ENCODE measurements at places on chromosomes 2 and 18.

- peak; percentile 89 for DNase-seq
These were observed at the start of gene ZAP70 for GRCh38 chr2:97713296-97714083. Gene ZAP70, plus strand, starts transcription at chr2:97713576. Its CDS starts 10,461 bp downstream, at chr2:97724037.

DNA sequence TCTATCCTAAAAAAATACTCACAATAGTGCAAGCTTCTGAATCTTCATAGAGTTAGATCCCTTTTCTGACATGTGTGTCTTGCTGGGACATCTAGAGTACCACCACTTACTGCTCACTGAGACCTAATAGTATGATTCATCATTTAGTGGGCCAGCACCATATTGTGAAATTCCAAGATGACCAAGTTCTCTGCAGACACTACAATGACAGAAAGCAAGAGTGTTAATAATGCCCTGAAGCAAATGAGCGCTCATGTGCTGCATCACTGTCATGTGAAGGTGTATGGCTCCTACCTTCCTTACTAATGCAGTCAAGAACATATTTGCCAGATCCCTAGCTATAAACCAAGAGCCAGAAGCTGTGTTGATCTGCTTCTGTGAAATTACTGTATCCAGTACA lies 606.2 kb upstream of the NXPH2 start:
- no peak for DNase-seq

GRCh38 chr2:103009871-103010270 lies 248.0 kb downstream of the TMEM182 start:
- no peak for DNase-seq

DNA sequence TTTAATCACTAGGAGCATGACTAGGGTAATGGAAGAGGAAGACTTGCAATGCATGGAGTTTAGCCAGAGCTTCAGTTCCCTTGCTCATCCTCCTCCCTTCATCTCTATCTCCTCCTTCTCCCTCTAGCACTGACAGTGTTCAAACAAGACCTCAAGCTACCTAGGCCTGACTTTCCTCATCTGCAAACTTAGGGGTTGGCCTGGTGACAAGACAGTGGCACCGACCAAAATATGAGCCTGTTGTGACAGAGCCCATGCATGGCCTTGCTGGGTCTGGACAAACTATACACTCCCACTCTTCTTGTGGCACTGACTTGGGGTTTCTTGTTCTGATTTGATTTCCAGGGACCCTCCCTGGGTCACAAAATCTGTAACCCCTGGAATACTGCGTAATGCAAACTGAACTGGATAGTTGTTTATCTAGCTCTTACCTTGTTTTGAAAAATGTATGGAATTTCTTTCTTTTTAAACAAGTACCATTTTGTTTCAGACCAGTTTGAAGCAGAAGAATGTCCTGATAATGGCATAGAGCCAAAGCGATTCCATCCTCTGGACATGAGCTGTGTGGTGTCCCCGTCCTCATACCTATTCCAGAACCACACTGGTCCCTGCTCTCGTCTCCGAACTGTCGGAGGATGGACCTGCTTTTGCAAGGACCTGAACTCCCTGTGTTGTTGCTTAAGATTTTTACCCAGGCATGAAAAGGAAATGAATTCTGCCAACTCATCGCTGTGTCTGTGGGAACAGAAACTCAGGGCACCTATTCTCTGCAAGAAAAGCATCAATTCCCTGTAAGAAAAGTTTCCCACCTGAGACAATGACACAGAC lies 33.4 kb upstream of the PPP4R1 start:
- DNase-seq, result no peak

DNA sequence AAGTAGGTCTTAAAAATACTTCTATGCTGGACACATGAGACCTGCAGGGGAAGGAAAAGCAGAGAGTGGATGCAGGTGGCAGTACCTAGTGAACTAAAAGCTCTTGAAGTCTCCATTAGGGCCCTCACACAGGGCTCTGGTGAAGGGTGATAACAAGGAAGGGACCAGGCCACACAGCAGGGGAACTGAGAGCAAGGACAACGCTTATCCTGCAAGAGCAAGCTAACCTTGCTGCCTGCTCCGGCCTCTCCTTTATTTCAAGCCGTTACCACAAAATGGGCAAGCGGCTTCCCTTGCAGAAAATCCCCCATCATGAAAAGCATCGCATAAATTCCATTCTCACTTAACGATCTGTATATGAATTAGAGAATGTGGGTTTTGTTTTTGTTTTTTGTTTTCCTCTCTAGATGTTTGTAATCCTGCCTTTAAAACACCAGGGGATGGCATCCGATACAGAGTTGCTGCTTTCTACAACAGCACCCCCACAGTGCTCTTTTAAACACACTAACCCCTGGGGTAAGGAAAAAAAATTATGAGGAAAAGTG lies 64.5 kb downstream of the CACNB4 start:
- DNase-seq, result no peak

- DNase-seq, result no peak
These were observed 45.2 kb upstream of the NOSTRIN start for GRCh38 chr2:168757223-168757622.

DNA sequence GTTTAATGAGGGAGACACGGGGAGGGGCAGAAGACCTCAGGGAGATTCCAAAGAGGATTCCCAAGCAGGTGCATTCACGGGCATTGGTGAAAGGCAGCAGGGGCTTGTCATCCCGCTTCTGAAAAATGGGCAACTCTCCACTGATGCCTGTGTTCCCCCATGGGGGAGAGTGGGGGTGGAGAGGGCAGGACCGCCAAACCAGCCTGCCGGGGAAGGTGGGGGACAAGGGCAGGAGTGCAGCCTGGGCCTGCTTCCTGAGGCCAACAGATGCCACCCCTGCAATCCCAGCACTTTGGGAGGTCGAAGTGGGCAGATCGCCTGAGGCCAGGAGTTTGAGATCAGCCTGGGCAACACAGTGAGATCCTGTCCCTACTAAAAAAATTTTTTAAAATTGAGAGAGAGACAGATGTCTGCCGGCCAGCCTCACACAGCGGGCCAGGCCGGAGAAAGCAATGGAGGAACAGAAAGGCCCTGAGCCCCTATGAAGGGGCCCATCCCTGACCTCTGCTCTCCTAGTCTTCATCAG lies 44.8 kb upstream of the UBE2F start:
- no peak for DNase-seq

- no peak for DNase-seq
These were observed 35.6 kb downstream of the GLI2 start for GRCh38 chr2:120771111-120771780.

DNA sequence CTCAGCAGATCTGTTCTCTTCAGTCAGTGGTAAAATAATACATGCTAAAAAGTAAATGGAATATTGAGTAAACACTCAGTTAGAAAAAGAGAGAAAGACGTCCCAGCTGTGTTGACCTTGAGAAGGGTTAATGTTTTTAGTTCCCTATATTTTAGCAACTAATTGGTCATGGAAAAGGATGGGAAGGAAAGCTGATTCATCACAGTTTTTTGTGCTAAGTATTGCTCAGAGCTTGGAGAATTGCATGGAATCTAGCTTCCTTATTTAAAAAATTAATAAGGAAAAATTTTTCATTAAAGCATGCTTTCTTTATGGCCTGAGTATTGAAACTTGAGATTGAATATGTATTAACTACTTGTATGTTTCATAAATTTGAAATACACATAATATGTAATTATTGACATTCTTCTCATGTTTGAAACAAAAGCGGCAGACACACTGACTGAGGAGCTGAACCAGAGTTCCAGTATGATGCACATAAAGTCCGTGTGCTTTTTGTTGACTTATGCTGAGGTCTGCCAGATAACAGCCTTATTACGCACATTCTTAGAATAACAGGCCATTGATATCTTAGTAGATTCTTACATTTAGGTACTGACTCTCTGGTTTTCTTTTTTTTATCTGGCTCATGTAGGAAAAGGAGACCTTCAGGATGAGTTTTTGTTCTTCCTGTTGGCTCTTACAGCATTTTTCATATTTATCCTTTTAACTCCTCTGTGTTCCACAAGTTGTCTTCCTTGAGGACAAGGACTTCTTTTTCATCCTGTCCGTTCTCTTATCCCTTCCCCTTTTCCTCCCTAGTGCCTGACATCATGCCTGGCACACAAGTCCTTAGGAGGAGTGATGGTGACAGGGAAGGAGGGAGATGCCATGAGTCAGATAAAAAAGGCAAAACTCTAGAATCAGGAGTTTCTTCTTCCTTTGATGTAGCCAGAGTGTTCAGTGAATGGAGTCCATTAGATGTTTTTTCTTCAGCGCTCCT lies 194.1 kb downstream of the PTPRM start:
- no peak for DNase-seq

DNA sequence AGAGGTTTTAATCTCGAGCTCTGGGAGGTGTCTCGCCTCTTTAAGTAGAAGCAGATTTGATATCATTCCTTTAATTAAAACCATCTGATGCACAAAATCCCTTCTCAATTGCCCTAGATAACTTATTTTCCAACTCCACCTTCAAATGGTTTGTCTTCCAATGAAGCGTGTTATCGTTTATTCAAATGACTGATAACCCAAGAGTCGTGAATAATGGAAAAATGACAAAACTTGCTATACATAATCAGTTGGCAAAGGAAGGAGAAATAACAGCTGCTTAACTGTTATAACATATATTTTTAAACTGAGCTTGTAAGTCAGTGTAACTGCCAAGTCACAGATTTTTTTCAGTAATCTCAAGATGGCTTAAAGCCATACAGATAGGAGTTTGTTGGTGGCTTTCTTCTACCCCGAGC lies 144.6 kb downstream of the QPCT start:
- no peak for DNase-seq

DNA sequence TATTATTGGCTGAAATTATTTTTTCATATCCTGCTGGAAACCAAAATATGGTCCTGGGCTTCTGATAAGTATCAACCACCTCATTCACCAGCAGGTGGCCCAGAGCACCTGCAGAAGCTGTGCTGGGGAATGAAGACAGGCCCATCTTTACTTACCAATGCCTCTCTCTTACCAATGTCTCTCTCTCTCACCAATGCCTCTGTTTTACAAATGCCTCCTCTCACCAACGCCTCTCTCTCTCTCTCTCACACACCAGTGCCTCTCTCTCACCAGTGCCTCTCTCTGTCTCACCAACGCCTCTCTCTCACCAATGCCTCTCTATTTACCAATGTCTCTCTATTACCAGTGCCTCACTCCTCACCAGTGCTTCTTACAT lies 2.3 kb upstream of the MAL start:
- no peak for DNase-seq

DNA sequence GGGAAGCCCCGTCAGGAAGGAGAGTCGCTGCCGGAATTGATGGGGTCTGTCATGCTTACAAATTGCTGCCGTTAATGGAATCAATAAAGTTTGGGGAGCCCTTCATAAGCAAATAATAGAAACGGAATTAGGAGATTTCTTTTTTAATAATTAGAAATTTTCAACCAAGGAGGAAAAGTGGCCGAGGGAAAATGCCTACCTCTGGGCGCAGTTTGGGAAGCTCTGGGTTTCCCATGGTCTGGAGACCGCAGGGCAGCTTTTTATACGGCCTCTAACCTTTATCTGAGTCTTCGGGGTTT lies 1.3 kb downstream of the EVX2 start:
- no peak for DNase-seq

DNA sequence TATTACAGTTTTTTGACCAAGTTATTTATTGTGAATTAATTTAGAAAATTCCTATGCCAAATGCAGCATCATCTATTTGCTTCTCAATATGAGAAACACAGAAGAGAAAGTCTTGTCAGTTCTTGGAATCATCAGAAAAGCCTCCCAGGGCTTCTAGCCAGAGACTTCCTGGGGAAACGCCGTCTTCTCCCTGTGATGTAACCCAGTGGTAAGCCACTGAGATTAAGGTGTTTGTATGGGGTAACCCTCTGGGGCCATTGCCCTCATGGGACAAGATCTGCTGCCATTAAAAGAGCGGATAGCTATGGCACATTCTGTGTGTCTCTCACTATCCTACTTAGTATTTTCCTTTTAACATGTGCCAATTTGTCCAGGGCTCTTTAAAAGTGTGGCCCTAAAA lies 28.0 kb downstream of the ANKRD29 start:
- DNase-seq, result no peak

GRCh38 chr2:219914577-219914976 lies 287.1 kb downstream of the SLC4A3 start:
- no peak for DNase-seq

DNA sequence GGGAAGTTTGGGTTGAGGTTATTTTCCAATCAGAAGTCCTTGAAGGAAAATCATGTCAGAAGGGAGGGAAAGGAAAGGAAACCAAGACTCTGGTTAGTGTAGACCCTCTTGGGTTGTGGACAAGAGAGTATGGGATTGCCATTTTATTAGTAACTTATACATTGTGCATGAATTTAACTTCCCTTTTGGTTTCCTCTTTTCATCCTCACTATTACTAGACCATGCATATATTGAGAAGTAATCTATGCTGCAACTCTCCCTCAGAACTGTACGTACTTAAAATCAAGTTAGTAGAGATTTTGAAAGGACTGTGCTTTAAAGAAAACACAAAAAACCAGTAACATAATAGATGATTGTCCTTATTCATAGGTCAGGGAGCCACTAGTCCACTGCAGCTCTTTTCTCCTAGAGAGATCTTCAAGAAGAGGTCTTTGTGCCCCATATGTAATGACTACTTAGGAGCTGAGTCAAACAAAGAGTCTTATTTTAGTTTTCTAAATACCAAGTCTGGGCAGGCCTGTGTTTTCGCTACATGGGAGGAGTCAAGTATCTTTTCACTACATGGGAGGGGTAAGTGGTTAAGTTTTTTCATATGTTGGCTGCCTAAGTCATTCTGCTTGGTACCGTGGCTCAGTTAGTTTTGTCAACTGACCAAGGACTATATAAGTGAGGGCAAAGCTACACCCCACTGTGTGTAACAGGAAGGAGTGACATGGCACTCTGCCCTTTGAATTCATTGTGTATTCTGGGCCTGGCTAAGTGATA lies 25.2 kb upstream of the FAM117B start:
- no peak for DNase-seq

DNA sequence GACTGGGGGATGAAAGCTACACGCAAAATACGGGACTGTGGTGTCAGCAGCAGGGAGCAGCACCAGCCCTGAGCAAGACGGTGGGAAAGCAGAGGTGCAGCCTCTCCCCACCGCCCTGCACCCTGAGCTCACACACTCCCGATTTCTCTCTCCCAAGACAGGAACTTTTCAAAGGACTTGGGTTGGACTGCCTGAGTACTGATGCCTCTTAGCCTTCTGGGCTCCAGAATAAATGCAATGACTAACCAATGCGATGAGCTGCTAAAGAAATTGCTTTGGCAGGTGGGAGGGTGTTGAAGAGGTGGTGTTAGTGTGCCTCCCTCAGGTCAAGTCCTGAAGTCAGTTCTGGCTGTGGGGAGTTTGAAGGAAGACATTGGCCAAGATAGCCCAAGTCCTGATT lies 9.6 kb downstream of the TRIM54 start:
- DNase-seq, result no peak
